ENCODE measurements at places on chromosomes 13 and 19. TPM values are rescaled to one million over a fixed set of nuclear protein-coding genes. Genes with fewer than 3 reads are reported as not detected.

Gene CACNG7
- not detected for total RNA-seq

Gene IGFL1
- not detected for total RNA-seq

Gene HIPK4
- total RNA-seq, result not detected

Gene NALCN
- not detected for total RNA-seq

DNA sequence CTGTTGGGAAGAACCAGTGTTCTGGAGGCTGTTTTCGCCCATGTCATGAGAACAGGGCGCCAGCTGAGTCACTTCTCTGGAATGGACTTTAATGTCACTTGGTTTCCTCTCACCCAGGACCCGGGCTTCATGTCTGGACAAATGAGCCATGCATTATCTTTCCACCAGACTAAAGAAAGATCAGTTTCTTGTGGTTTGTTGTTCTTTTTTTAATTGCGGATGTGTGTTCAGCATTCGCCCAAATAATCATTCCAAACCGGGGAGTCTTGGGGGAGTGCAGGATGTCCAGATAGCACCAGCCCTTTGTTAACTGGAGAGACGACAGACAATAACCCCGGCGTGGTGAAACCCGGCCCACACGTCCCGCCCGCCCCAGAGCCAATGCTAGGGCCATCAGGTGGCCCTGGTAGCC, 102.5 kb downstream of the COL4A2 start:
- DNase-seq, result no peak

- no peak for DNase-seq
Measured at GRCh38 chr19:44512326-44513298, 12.3 kb upstream of the ZNF180 start.

DNA sequence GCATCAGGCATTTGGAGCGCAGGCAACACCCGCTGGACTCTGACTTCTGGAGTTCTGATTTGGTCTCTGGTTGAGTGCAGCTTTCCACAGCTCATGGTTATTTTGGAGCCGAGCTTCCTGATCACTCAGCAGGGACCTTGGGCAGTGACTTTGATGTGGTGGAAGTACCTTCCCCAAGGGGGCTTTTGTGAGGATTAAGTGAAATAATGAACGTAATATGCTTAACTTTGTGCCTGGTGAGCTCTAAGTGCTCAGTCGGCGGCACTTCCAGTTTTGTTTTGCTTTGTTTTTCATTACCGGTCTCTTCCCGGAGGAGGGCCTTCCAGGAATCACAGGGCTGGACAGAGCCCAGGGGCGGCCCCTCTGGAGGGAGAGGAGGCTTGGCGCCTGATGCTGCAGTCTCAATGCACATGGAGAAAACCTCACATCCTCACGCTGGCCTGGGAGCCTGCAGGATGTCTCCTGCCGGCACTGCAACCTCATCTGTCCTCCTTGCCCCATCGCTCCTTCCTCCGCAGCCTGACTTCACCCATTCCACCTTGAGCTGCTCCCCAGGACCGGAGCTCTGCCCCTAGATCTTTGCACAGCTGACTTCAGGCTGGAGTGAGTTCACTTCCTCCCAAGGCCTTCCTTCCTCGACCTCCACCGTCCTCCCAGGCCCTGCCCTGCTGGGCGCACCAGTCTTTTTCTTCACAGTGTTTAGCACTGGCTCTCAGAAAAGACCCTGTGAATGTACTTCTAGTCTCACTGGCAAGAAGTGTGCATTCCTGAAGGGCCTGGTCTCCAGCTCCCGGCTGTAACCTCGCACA, 1.5 kb downstream of the PLEKHF1 start:
- no peak for DNase-seq
